Activated naive CD4-positive, alpha-beta T cell treated with anti-CD3 and anti-CD28 coated beads, Interleukin-2, amount 10 ng/mL, durations not matched to agents 5 hours and 36 hours (primary cell): ENCODE measurements at places on chromosomes 6 and 20. TPM values are rescaled to one million over a fixed set of nuclear protein-coding genes. Genes with fewer than 3 reads are reported as not detected.

CYP39A1 gene
- total RNA-seq, result not detected

MCHR2 gene
- total RNA-seq, result not detected

BTBD9 gene
- 13.6 TPM for total RNA-seq

MYBL2 gene
- total RNA-seq, result 64.7 TPM

SMOC2 gene
- not detected for total RNA-seq

ANKRD66 gene
- not detected for total RNA-seq

OOEP gene
- total RNA-seq, result 0.24 TPM

SLC22A3 gene
- not detected for total RNA-seq

EEF1E1 gene
- total RNA-seq, result 28.7 TPM

TSPO2 gene
- not detected for total RNA-seq

PRIM2 gene
- total RNA-seq, result 28.4 TPM

B3GALT4 gene
- 23.9 TPM for total RNA-seq
